ENCODE measurements at places on chromosomes 6 and 20.
A peak's percentile ranks its signal among the peaks of the same experiment; 100 is the strongest.

GRCh38 chr20:17832236-17832915 is 132.6 kb downstream of the BANF2 start:
- DNase-seq, result no peak

DNA sequence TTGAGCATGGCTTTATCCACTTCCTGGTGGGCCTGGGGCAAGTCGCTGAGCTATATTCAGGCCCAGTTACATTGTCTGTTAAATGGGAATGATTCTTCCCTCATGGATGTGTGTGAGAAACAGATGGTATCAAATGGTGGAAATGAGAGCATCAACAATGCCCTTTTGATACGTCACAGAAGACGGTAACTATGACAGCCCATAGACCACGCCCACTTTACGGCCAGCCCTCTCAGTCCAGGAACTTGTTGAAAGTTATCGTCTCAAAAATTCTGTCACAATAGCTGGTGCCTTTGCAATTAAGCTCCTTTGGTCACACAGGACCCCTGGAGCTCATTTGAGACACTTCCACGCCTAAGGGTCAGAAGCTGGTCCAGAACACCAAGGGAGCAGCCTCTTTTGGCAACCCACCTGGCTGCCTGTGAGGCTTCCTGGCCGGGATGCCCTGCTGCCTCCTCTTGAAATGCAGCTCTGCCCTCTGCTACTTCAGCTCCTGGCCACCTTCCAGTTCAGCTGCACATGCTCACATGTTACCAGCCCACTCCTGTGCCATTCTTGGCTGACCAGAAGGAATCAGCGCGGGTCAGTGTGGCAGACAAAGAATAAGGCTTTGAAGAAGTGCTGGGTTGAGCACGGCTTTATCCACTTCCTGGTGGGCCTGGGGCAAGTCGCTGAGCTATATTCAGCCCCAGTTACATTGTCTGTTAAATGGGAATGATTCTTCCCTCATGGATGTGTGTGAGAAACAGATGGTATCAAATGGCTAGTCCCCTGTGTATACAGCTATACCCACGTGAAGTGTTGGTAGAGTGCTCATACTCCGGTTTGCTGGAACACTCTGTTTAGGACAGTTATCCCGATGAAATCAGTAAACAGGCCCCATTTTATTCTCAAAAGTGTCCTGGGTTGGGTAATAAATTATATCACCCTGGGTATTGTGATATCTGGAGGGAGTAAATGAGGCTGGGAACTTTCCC is 199.2 kb upstream of the SUPT3H start:
- no peak for DNase-seq

- DNase-seq, result no peak
Measured at GRCh38 chr6:12279322-12280091, 10.7 kb upstream of the EDN1 start.

DNA sequence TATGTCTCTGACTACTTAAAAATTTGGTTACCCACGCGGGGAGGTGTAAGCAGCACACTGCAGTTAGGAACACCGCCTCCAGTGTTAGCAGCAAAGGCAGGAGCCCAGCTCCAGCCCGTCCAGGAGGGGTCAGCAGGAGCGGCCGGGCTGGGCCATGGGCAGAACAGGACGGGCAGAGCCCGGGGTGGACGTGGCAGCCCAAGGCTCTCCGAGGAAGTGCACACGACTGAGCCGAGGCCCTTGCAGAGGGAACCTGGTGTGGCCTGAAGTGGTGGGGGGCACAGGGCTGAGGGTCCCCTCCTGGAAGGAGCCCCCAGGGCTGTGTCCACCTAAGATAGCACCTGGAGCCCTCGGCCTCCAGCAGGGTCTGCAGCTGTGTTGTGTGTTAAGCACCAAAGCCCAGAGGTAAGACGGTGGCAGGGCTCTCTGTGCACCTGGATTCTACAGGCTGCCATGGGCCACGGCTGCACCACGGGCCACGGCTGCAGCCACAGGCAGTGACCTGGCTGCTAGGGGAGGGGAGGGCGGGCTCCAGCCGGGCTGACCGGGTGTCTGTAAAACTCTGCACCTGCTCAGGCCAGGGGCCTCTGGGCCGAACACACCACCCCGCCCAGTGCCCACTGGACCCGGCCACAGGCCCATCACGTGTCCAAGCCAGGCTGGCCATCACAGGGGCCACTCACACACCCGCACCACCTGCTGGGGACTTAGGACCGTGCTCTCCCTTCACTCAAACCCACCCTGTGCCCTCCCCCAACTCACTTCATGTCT is 6.6 kb downstream of the SLC2A4RG start:
- DNase-seq, result no peak

DNA sequence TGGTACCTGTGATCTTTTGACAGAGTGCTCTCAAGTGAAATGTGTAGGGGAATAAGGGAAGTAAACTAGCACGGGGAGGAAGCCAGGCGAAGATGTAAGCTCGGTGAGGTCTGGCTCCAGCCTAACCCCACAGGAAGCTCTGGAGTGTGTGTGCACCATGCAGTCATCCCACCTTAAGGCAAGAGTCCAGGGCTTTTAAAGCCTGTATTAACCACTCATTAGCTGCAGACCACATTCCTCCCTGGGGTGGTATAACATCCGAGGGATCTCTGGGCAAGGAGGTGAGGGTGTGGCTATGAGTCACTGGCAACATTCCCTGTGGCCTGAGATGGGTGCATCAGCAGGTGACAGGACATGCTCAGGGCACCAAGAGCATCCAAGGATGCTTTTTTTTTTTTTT is 12.5 kb upstream of the RANBP9 start:
- no peak for DNase-seq

DNA sequence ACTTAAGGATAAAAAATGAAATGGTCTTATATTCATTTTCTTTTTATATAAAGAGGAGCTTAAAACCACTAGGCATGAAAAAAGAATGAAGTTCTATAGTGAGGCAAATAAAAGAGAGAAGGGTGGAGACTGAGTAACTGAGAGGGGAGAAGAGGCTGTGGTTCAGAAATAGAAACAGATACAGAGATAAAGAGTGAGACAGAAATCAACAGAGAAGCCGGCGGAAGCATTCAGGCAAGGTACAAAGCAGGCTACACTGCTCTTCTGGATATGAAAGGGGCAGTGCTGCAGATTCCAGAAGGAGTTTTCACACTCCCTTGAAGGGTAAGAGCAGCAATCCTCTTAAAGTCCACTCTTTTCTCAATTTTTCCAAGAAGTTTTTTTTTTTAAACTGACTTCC is 29.9 kb downstream of the NFATC2 start:
- DNase-seq, result no peak

GRCh38 chr20:9093218-9093957 is 24.5 kb downstream of the PLCB4 start:
- DNase-seq, result no peak

DNA sequence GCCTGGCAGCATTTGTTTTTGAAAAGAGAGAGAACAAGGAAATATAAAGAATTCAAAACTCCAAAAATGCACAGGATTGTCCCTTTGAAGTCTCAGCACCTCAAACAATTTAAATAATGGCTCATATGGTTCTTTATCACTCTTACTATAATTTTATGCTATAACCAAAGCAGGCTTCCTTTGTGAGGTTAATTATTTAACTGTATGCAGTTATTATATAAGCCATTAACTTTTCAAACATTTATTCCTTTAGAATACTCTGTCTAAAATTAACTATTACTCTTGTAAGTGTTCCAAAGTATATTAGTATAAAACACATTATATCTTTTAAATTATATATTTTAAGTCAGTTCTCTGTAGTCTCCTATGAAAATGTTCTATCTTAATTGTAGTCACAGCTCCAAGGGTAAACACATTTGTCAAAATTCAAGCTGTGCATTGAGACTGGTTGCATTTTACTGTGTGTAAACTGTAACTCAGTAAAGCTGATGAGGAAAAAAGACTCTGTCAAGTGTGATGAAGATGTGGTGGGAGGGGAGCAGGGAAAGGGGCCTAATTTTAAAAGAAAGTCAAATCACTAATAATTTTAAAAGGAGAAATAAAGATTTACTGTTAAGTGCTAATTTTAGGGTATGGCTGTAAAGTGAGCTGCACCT is 20.0 kb upstream of the PLAGL1 start:
- peak; percentile 11 for DNase-seq

DNA sequence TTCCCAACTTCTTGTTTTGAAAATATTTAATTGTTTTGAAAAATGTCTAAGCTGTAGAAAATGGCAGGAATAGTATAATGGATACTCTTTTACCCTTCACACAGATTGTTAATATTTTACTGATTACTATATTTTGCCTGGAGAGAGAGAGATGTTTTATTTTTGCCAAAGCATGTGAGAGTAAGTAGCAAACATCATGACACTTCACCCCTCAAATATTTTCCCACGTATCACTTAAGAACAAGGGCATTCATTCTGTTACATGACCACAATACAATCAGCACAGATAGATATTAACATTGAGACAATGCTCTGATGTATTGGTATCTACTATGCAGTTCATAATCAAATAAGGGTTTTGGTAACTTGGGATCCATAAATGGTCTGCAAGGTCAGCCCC is 116.5 kb downstream of the CCDC170 start:
- no peak for DNase-seq

DNA sequence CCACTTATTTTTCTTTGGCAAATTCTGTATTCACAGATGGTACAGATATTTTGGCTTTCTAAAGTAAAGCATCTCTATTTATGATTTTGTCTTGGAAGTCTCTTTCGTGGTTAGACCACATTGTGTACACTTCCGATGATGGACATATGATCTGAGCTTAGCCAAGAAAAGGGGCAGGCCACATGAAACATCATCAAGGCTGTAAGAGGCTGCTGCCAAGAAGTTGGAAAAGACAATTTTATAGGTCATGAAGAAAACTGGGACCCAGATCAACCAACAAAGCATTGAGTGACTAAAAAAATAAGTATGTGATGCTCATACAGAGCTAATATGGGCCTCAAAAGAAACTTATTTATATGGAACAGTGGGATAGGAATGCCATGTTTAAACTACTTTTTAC is 266.4 kb downstream of the HAO1 start:
- DNase-seq, result no peak

DNA sequence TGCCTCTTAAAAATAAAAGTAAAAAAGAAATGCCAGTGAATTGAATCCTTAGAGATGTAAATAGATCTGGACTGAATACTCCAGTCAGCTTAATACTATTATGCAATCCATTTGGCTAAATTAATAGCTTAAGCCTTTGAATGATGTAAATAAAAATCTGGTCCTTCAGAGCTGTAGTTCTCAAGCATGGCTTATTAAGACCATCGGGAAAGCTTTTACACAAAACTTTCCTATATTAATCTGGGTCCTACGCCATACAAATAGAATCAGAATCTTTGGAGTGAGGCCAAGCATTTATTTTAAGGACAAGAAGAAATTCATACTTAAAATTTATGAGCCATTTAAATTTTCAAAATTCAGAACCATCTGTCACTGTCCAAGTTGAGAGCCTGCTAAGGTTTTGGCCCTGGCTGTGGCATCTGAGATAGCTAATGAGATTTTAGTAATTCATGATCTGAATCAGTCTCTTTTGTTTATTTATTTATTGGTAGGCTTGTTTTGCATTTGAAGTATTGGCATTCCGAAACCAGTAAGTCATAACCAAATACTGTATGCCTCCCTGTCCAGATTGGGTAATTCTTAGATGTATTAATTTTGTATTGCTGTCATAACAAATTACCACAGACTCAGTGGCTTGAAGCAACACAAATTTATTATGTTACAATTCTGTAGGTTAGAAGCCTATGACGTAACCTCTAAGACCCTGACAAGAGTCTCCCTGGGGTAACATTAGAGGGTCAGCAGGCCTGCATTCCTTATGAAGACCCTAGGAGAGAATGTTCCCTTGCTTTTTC is 228.1 kb upstream of the RAB32 start:
- DNase-seq, result no peak

DNA sequence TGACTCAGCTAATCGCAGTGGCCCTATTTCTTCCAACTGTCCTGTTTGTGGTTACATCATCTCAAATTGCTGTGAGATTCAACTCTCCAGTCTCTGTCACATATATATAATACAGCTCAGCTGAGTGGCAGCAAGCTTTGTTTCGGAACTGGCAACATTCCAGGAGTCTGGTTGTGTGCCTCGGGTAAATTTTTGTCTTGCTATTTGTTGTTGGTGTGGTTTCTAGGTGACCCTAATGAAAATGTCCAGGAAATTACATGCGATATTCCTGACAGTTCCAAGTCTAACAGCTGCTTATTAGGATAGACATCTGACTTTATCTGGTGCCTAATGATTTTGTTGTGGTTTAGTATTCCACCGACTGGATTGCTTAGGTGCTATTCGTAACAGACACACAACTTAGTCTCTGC is 581.8 kb downstream of the CD109 start:
- DNase-seq, result no peak

DNA sequence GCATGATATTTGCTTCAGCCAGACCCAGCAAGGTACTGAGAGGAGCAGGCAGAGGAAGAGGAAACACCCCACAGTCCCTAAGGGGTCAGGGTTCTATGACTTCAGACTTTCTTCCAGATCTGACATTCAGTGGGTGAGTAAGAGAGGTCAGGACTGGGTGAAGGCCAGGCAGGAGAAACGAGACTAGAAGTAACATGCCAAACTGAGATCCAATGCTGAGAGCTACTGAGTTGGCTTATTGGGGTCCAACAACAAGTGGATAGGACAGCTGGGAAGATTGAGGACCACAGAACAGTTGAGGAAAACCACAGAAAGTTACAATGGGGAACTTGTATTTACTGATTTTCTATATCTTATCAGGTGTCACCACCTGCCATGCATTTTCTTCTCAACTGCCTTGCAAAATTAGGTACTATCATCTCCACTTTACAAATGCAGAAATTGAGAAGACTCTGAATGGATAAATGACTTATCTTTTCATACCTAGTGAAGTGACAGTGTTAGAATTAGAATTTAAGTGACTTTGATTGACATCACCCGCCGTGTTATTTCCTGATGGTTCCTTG is 43.8 kb upstream of the HIVEP1 start:
- no peak for DNase-seq

GRCh38 chr6:10276106-10276505 is 138.8 kb downstream of the TFAP2A start:
- no peak for DNase-seq

- DNase-seq, result no peak
Measured at GRCh38 chr6:150587637-150588036, 12.0 kb upstream of the PLEKHG1 start.

GRCh38 chr6:169568314-169569087 is 133.3 kb downstream of the WDR27 start:
- no peak for DNase-seq

DNA sequence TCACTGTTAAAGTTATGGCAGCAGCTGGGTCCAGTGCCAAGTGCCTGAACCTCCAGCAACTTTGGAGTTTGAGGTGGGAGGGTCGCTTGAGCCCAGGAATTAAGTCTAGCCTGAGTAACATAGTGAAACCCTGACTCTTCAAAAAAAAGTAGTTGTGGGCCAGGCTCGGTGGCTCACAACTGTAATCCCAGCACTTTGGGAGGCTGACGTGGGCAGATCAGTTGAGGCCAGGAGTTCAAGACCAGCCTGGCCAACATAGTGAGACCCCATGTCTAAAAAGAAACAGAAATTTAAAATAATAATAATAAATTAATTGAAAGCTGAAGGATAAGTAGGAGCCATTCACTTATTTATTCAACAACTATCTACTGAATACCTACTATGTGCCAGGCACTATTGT is 33.8 kb downstream of the FKBP5 start:
- DNase-seq, result no peak

All from NCI-H1930 (cell line).